ENCODE measurements at places on chromosomes 2 and 18.

DNA sequence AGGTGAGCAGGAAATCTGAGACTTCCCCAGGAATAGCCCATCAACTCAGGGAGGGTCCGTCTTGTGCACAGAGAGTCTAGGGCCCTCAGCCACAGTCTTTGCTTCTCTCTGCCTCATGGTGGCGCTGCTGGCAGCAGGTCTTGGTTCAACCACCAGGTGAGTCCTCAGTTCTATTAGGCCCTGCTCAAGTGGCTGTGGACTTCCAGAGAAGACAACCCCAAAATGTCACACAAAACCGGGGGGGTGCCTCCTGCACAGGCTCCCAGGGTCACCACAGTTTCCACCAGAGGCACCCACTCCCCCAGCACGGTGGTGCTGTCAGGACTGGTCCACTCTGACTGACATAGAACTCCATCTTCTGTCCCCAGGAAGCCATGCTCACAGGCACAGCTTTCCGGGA, 2.4 kb upstream of the CHRNG start:
- no peak for ATAC-seq

DNA sequence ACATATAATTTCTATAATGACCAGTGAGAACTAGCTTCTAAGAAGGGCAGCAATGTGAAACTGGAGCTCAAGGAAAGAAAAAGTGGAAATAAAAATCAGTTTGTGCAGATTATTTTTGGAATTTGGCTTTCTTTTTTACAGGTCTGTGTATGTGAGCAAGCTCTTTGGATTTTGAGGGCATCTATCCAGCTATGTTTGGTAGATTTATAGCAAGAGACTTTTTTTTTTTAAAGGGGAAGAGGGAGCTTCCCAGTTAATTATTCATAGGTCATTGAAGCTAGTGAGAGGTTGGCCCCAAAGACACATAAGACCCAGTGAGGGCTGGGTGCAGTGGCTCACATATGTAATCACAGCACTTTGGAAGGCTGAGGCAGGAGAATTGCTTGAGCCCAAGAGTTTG, 24.0 kb upstream of the COLEC12 start:
- ATAC-seq = peak; percentile 69

- ATAC-seq = no peak
Measured at GRCh38 chr2:29241955-29242565, 126.8 kb downstream of the CLIP4 start.

DNA sequence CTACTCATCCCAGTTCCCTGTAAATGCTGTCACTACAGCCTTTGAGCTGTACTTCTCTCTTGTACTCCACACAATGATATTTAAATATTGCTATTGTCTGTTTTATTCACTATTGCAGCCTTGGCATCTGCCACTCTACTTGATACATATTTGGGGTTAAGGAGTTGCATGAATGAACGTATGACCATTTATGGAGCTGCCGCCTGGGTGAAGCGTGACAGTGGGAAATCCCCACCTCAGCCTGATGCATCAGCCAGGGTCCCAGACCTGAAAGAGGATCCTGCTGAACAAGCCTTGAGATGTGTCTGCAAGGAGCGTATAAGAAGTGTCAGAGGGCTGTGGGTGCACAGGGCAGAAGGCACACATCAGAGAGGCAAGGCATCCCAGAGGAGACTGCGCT, 39.1 kb downstream of the MRPL35 start:
- no peak for ATAC-seq

DNA sequence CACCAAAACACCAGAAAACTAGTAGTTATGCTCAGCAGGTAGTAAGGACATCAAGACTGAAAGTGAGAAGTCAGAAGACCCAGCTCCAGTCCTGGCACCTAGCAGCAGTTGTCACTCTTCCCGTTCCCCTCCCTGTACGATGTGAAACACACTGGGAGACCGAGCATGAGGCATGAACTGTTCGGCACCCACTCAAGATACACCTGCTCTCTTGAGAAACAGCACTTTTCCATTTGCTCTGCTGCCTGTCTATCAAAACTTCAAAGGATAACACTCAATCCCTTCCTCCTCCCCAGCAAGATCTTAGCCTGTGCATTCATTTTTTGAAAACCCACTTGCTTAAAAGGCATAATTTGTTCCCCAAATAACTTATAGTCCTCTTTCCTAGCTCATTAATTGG, 123.9 kb downstream of the PLEKHM3 start:
- no peak for ATAC-seq

GRCh38 chr2:164606557-164606956, 14.7 kb downstream of the GRB14 start:
- ATAC-seq = peak; percentile 95

- no peak for ATAC-seq
Measured at GRCh38 chr18:72935744-72936143, 68.0 kb upstream of the NETO1 start.

DNA sequence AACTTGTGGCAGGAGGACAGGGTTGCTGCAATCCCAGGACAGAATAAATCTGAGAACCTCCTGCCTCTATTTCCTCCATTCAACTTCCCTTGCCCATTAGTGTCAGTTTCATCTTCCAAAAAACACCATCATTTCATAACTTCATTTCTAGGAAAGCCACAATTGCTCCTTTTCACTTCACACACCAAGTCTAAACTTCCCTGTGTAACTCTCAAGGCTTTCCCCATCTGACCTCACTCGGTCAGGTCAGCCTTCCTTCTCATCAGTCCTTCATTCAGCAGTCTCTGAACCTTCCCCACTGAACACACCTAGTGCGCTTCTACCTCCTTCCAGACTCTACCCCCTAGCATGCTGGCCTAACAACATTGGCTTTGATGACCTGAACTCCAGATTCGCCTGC, 35.8 kb downstream of the TCF7L1 start:
- no peak for ATAC-seq

GRCh38 chr18:6598657-6599056, 130.9 kb upstream of the ARHGAP28 start:
- ATAC-seq = no peak

DNA sequence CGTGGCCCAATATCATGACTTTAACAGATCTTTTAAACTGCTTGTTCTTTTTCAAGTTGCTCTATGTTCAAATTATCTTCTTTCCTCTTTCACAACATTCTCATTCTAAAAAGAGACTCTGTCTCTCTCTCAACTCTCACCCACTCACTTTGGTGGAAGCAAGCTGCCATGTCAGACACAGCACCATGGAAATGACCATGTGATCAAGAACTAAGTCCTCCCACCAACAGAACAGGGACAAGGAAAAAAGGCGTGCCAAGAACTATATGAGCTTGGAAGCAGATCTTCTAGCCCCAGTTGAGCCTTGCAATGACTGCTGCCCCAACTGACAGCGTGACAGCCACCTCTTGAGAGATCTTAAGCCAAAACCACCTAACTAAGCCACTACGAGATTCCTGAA, 23.9 kb downstream of the BAZ2B start:
- no peak for ATAC-seq

DNA sequence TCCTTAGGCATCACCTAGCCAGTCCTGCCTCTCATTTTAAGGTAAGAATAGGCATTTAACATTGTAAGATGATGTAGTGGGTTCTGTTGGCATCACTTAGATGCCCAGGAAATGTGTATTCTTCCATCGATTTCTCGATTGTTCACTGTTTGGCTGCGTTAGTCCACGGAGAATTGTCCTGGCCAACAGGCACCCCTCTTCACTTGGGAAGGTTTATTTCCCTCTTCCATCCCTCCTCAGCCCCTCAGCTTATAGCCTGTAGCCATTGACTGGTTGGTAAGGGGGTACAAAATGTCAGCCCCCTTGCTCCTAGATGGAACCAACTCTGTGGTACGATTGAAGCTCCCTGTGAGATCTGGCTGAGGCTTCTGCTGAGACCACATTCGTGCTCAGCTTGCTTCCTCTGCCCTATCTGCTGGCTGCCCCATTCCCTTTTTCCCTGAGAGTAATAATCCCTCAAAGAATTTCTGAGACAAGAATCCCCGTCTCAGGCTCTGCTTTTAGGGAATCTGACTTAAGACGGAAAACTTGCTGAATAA, 43.4 kb downstream of the PLEKHA3 start:
- ATAC-seq = peak; percentile 66

DNA sequence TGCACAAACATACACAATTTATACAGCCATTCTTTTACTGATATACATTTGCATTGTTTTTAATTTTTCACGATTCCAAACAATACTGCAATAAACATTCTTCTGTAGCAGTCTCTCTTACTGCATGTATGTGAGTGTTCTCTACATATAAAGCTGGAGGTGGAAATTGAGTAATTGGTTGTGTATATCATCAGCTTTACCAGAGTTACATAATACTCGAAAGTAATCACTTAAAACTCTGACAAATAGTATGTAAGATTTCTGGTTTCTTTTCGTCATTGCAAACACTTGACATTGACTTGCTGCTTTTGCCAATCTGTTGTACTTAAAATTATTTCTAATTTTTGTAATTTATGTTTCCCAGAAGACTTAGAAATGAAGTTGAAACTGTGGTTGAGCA, 110.2 kb downstream of the TDRD15 start:
- no peak for ATAC-seq

- no peak for ATAC-seq
Measured at GRCh38 chr18:5518899-5519371, 24.9 kb downstream of the EPB41L3 start.

DNA sequence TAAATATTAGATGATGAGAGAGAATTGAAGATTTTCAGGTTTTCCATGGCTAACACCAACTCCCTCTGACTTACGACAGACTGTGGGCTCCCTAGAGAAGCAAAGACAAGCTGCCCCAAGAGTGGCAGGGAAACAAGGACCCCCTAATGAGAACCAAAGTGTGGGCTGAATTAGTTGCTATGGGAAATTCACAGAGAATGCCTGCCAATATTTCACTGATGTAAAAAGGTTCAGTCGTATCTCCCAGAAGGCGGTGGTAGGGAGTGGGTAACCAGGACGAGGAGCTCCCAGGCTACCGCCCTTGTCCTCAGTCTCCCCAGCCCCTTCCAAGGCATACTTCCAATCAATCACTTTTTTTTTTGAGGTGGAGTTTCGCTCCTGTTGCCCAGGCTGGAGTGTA, 113.6 kb downstream of the LAMA1 start:
- no peak for ATAC-seq

DNA sequence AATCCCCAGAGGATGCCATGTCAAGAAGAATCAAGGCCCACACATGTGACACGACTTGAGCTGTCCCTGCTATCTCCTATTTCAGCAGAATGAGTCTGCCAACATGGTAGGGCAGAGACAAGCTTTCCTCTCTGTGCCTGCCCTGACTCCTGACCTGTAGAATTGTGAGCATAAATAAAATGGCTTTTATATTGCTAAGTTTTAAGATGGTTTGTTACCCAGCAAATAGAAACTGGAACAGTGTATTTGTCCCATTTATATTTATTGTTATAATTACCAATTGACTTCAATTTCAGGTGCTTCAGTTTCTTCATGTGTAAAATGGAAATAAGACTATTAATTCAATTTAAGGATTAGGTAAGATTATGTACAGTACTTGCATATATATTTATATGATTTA, 90.5 kb downstream of the ASB1 start:
- ATAC-seq = no peak

- peak; percentile 17 for ATAC-seq
Measured at GRCh38 chr18:79479116-79479760, 83.5 kb downstream of the NFATC1 start.

- no peak for ATAC-seq
Measured at GRCh38 chr2:124570872-124571271, 545.8 kb downstream of the CNTNAP5 start.

GRCh38 chr2:105338020-105338385, 663 bp downstream of the C2orf49 start:
- ATAC-seq = peak; percentile 49

GRCh38 chr18:47877892-47878291, 52.6 kb downstream of the SMAD2 start:
- ATAC-seq = 0 out of 3 replicates have a peak, but pooled peaks have one; percentile 37

GRCh38 chr2:217258170-217258569, 398.3 kb upstream of the TNP1 start:
- no peak for ATAC-seq

DNA sequence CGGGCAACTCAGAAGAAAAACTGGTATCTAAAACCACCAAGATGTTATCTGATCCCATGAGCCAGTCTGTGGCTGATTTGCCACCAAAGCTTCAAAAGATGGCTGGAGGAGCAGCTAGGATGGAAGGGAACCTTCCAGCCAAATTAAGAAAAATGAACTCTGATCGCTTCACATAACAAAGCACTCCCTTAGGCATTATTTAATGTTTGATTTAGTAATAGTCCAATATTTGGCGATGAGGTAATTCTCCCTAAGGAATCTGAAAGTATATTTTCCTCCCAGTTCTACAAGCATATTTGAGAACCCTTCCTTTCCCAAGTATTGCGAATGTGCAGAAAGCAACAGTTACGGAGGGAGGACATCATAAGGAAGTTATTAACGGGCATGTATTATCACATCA, 156.6 kb downstream of the KCNJ3 start:
- ATAC-seq = no peak

- ATAC-seq = peak; percentile 9
Measured at GRCh38 chr18:44681076-44681970, 635 bp downstream of the SETBP1 start.

GRCh38 chr2:240916571-240917008, 10.5 kb downstream of the CROCC2 start:
- ATAC-seq = peak; percentile 71

DNA sequence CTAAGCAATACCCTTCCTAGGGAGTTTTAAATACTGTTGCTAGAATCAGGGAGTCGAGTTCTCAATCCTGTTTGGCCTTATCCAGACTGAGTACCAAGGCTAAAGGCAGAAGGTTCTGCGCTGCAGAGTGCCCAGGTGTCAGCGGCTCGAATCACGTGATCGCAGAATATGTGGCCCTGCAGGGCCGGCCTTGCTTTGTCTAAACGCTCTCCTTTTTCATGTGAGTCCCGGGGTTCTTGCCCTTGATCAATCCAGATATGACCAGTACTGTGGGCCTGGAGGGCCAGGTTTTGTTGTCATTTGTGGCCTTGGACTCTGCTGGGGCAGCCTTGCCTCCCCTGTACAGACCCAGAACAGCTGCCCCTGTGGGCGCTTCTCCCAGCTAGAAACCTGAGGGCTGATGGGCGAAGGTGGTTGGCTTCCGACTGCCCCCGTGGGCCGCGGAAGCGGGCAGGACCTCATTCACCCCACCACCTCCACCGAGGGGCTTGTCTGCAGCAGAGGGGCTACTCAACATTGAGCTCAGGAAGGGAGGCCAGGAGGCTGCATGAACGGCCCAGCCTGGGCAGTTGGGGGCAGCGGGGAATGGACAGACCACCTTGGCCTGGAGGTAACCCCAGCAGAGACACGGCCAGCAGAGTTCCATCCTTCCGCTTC, 225.0 kb downstream of the ALPK2 start:
- ATAC-seq = no peak

DNA sequence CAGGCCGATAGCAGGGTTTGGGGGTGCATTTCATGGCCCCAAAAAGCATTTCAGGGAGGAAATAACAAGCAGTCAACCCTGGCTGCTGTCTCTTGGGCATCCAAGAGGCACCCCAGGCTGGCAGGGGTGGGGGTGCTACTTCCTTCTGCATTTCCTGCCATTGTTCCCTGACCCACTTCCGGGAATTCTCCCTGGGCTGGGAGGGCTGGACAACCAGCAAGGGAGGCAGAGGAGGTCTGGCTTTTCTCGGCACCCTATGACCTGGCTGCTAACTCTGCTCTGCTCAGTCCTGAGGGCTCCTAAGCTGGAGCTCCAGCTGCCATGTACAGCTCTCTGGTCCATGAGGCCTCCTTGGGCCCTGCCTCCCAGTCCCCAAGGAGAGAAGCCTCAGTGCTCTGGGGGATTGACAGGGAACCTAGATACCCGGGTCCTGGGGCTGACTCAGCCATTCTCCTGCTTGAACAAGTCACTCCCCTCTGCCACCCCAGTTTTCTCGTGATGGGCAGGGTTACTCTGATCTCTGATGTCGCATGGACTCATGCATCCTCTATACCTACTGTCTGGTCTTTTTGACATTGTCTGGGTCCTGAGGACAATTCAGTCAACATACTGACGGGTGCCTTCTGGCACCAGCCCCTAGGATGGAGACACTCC, 47.2 kb downstream of the DYSF start:
- no peak for ATAC-seq

- peak; percentile 36 for ATAC-seq
Measured at GRCh38 chr2:64793701-64794100, 140.0 kb upstream of the SERTAD2 start.

Data from SK-N-SH treated with all-trans-retinoic acid at 6 μM for 48 hours (cell line).